ENCODE measurements at places on chromosomes 7 and 10.

DNA sequence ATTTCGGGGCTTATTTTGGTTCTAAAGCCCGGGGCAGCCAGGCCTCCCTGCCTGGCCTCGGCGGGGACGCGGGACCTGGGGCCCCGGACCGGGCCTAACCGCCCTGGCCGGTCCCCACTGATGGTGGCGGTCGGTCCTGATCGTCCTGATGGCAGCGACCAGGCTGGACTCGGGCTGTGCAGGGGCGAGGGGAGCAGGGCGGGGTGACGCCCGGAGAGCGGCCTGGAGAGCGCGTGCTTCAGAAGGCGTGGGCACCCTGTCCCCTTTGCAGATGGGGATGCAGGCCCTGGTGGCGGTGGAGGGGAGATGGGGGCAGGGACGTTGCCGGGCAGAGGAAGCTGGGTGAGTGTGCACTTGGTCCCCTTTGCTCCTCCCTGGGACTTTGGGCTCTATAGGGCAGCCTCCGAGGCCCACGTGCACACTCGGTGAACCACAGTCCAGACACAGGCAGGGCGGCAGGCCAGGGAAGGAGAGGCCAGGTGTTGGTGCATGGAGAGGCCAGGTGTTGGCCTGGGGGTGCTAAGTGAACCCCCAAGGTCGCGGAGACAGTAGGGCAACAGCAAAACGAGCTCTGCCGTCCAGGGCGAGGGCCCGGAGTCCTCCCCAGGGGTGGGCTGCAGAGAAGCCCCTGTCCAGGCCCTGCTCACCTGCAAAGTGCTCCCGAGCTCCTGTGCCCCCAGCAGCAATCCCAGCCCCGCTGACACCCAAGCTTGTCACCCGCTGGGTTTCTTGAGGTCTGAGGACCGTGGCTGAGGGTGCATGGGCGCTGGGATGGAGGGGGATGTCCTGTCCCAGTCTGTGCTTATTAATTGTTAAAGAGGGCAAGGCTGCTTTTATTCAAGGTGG lies 42.4 kb upstream of the FAM20C start:
- peak; percentile 56 for DNase-seq

GRCh38 chr7:158133515-158134271 lies 453.9 kb downstream of the PTPRN2 start:
- DNase-seq: no peak

GRCh38 chr10:30573721-30574431 lies 55.7 kb downstream of the LYZL2 start:
- no peak for DNase-seq

DNA sequence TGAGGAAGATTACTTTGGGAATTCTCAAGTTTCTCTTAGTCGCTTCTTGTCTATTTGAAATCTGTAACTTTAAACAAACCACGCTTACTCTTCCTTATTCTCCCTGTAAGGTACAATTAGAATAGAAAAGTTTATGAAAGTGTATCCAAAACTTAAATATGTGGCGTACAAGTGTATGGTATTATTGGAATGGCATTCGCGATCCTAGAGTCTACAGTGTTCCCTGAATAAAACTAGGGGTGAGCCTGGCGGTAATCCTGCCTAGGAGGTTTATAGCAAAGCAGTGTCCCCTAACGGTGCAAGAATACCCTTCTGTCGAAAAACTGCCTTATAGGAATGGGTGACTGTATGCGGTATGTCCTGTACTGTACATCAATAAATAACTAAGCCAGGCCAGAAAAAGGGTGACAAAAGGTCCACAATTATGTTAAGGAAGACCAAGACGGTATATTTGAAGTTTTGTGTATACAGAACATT lies 1.2 kb downstream of the TASOR2 start:
- no peak for DNase-seq

GRCh38 chr7:77327067-77327931 lies 88.8 kb downstream of the GSAP start:
- no peak for DNase-seq

- DNase-seq: no peak
Measured at GRCh38 chr10:109924967-109925620, 1.8 kb upstream of the XPNPEP1 start.

- no peak for DNase-seq
Measured at GRCh38 chr10:48725708-48726107, 41.0 kb downstream of the WDFY4 start.
